ENCODE measurements at places on chromosomes 4 and X.

DNA sequence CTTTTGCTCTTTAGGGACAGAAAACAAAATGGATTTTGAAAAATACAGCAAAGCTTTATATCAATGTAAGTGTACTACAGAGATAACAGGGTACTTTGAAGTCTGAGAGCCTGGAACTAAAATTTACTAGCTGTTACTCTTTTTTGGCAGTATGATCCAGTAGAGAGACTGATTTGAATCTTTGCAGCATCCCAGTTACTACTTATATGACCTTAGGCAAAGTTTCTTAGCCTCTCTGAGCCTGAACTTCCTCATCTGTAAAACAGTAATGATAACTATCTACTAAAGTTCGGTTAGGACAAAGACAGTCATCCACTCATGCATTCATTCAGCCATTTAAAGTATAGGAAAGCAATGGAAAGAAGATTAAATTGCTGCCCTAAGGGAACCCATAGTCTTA is 10.1 kb downstream of the BRWD3 start:
- DNase-seq: no peak

DNA sequence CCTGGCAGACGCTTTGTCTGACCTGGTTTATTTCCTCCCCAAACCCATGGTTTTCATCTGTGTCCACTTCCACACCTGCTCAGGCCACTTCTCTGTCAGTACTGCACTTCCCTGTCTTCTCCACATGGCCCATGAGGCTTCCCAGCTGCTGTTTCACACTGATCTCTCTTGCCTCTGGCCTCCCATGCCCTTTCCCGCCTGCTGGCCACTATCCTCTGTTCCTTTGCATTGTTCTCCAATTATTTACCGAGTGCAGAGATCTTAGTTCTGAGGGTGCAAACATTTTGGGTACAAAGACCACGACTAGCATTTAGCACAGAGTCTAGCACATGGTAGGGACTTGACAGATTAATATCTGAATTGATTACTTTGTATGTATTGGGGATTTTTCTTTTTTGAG is 174.8 kb upstream of the NPY2R start:
- no peak for DNase-seq

DNA sequence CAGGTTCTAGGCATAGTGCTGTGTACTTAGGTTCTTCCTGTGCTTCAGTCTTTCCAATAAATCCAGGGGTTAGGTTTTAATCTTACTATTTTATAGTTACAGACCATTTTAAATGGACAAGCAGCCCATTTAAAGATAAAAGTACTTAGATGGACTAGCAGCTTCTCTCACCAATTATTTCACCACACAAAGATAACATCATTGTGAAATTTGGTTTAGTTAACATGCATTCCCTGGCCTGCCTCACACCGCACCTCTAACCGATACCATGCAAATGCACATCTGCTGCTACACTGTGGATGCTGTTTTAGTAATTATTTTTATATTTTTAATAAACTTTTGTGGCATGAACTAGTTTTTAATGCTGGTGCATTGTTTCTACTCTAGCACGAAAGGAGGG is 252.6 kb downstream of the RAPGEF2 start:
- no peak for DNase-seq

- DNase-seq: no peak
These were observed 136.0 kb downstream of the GUCY2F start for GRCh38 chrX:109345856-109346255.

- DNase-seq: no peak
These were observed 11.1 kb downstream of the LEF1 start for GRCh38 chr4:108157655-108158054.

DNA sequence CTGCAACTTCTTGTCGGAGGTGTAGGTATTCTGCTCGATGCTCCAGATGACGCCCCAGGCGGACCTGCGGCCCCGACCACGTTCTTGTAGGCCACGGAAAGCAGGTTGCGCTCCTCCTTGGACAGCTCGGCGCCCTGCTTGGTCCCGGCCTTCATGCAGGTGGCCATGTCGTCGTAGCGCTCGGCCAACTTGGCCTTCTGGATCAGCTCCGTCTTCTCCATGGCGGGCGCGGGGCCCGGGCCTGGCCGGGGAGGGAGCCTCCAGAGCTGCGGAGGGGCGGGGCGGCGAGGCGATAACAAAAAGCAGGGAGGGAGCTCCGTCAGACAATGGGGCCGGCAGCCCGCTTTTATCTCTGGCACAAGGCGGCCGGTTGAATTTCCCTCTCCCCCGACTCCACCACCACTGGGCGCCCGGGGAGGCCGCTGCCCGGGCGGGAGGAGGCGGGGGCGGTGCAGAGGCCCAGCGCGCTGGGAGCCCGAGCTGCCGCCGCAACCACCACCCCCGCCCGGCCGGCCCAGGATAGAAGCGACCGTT is 28.3 kb upstream of the DRP2 start:
- DNase-seq: no peak

- no peak for DNase-seq
These were observed 68.6 kb downstream of the NHS start for GRCh38 chrX:17443556-17443955.

- DNase-seq: peak; percentile 75
These were observed 4.4 kb upstream of the CXorf38 start for GRCh38 chrX:40651620-40652223.

DNA sequence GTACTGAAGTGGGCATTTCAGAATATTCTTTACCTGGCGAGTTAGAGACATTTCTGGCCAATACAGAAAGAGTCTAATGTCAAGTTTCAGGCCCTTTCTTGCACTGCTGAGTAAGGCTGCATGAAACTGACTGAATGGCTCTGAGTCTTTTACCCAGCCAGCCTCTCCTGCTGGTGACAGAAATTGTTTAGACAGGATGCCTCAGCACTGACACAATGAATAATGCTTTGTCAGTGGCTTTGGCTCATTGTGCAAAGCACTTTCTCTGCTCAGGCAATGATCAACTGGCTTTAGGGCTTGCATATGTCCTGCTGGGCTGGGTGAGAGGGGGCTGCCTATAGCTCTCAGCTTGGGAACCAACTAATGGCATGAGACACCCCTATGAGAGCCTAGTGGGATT is 45.5 kb downstream of the CLNK start:
- no peak for DNase-seq

DNA sequence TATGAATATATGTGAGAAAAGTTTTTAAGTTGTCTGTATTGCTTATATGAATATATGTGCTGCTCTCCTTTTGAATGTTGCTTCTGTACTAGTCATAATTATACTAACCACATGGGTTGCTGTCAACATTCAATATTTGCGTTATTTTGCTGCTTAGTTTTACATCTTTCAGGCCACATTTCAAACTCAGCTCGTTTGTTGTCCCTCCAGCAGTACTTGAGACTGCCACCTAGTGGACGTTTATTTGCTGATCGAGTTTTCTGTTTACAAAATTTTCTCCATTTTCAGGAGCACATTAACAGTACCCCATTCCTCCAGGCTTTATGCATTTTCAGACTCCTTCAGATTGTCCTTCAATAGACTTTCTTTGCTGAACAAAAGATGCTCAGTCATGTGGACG is 75.8 kb downstream of the NUDT11 start:
- DNase-seq: no peak

DNA sequence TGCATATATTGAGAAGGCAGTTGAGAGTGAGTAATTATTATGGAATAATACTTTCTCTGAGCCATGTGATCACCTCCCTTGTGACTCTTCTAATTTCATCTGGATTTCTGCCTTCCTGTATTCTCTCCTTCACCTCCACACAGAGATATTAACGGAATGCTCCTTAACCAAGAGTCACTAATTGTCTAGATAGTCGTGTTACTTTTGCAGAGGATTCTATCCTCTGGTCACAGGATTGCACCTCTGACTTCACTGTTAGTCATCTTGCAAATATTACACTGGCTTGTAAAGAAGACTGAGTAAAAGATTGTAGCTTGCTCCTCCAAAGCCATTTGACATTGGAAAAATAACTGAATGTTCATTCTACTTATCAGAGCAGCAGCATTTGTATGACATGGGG is 160.9 kb downstream of the SH2D1A start:
- no peak for DNase-seq

GRCh38 chr4:13399257-13399656 is 84.9 kb downstream of the RAB28 start:
- DNase-seq: no peak

DNA sequence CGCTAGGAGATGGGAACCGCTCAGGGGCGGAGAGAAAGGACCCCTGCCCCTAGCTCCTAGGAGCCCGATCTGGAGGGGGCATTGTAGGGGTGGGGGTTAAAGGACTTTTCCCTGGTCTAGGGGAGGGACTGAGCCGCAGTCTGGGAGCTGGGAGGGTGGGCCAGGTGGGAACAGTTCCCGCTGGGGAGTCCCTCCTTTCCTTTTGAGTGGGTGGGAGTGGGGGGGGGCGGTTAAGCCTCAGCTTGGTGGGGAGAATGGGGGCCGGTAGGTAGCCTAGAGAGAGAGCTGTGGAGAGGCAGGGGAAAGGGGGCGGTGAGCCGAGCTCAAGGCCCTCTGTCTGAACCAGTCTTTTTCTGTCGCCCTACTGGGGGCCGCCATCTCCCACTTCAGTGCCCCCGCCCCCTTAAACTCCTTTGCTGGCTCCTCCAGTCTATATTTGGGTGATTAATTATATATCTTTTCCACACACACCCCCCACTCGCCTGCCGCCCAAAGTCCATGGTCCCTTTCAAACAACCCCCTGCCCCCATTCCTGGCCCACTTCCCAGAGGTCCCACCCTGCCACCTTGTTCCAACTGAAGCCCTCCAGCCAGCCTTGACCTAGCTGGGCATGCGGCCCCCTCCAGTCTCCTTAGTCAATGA is 822 bp downstream of the ZNF275 start:
- no peak for DNase-seq

DNA sequence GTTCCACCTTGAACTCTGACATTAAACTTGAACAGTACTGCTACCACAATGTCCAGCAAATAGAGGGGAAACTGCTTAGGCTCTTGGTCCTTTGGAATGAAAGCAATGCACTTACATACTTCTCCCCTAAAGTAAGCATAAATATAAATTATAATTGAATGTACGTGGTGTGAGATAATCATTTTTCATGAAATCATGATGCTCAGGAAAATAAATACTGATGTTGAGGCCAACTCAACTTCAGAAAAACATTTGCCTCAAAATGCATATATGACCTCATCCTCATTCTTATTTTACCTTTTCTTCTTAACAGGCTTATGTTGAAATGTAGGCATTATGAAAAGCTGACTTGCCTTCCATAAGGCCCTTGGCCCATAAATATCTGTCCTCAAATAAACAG is 166.3 kb downstream of the KDR start:
- DNase-seq: no peak

DNA sequence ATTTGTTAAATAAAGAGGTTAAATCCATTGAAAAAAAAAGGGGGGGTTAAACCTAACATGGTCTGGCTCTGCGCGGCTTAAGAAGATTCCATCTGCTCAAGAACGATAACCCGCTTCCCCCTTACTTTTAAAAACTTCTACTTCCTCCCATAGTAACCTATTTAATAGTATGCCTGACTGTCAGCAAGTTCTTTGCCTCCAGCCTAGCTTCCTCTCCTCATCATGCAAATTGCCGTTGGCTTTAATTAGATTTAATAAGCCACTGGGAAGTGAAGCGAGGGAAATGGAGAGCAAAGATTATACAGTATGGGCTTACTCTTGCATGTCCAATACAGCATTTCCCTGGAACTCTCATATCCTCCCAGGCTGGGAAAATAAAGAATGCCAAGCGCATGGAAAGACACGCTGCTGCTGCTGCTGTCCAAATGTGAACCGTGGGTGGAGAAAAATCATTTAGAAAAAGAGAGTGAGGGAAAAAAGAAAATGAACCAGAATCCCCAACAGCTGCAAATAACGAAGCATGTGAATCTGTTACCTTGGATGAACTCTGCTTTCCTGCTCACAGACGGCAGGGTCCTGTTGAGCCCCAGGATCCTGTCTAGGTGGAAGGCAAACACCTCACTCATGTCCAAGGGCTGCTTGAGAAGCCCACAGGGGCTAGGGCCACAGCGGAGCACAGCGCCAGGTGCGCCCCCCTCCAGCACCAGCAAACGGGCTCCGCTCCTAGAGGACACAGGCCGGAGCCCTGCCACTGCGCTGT is 2.7 kb downstream of the GASK1B start:
- no peak for DNase-seq

GRCh38 chr4:143616771-143617170 is 83.7 kb downstream of the FREM3 start:
- peak; percentile 67 for DNase-seq

DNA sequence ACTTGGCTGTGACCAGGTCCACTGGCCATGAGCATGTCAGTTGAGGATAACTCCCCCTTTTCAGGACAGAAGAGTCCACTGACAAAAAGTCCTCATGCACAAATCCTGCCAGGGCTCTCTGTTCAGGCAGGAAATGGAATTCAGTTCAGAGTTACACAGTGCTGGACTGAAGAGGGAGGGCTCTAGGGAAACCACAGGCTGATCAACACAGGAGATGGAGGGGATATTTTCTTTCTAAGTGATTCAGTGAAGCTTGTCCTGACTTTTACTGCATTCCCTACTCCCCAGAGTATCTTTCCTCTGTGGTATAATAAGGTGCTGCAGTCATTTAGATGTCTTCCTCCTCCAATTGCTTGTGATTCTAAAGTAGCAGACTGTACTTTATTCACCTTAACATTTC is 335.5 kb upstream of the IGFBP7 start:
- DNase-seq: no peak

GRCh38 chr4:108165586-108165985 is 3.1 kb downstream of the LEF1 start:
- DNase-seq: no peak

DNA sequence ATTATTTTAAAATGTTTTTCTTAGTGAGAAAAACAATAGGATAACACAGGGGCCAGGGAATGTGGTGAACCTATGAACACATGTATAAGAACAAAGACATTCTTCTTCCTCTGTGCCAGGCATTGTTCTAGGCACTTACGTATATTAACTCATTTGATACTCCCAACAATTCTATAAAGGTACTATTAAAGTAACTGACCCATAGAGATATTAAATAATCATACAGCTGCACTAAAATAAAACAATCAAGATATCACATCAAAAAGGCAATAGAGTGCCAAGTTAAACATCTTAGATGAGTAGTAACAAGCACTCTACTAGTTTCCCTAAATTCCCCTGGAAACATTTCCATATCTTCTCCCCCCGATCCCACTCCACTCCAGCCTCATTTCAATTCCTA is 33.4 kb downstream of the SLC39A8 start:
- no peak for DNase-seq

GRCh38 chrX:113195949-113196348 is 355.3 kb upstream of the AMOT start:
- DNase-seq: no peak

DNA sequence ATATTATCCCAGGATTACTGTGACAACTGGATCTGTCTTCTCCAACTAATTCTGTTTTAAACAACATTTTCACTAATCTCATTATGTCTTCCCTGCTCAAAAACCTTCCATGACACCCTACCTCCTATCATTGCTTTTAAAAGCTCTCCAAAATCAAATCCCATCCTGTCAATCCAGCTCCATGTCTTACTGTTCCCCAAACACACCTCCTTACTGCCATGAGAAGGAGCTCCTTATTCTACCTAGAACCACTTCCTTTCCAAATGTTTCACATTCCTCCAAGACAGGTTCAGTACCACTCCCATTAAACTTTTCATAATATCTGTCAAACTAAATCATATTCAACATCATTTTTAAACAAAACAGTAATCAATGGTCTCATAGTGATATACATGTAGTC is 66.9 kb upstream of the WDR17 start:
- DNase-seq: no peak

- DNase-seq: peak; percentile 43
These were observed 23.5 kb downstream of the NDP start for GRCh38 chrX:43949669-43950068.

- DNase-seq: no peak
These were observed 141.2 kb downstream of the DHX15 start for GRCh38 chr4:24443200-24443599.

GRCh38 chr4:10677796-10678497 is 6.6 kb downstream of the CLNK start:
- DNase-seq: no peak

GRCh38 chr4:96407738-96408463 is 568.0 kb downstream of the PDHA2 start:
- DNase-seq: no peak

Measured in activated CD8-positive, alpha-beta memory T cell treated with anti-CD3 and anti-CD28 coated beads, Interleukin-2, amount 10 ng/mL, durations not matched to agents 7 days and 5 days (primary cell).